ENCODE measurements at places on chromosomes 3 and 15.

DNA sequence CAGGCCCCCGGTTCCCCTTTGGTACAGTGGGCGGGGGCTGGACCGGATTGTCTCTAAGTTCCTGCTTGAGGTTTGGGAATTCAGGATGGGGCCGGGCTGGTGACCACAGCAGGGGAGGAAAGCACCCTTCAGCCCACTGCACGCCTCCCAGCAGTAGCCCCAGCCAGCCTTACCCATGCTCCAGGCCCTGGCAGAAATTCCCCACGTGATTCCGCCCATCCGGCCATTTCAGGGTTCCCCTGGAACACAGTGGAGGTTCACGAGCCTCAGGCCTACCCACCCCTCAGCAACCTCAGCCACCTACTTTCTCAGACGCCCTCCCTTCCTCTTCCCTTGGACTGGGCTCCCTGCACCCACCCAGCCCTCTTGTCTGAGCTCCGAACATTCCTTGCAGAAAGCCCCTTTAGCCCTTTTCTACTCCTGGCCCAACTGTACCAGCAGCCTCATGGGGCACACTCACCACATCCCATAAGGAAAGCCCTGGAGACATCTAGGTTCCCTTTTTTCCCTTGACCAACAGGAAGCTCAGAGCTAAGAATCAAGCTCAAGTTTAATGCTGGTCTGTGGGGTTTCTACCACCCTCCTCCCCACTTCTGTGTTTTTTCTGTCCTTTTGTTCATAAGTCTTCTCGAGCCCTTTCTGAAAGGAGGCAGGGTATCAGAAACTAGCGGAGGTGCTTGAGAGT lies 11.5 kb downstream of the ALS2CL start:
- no peak for DNase-seq

DNA sequence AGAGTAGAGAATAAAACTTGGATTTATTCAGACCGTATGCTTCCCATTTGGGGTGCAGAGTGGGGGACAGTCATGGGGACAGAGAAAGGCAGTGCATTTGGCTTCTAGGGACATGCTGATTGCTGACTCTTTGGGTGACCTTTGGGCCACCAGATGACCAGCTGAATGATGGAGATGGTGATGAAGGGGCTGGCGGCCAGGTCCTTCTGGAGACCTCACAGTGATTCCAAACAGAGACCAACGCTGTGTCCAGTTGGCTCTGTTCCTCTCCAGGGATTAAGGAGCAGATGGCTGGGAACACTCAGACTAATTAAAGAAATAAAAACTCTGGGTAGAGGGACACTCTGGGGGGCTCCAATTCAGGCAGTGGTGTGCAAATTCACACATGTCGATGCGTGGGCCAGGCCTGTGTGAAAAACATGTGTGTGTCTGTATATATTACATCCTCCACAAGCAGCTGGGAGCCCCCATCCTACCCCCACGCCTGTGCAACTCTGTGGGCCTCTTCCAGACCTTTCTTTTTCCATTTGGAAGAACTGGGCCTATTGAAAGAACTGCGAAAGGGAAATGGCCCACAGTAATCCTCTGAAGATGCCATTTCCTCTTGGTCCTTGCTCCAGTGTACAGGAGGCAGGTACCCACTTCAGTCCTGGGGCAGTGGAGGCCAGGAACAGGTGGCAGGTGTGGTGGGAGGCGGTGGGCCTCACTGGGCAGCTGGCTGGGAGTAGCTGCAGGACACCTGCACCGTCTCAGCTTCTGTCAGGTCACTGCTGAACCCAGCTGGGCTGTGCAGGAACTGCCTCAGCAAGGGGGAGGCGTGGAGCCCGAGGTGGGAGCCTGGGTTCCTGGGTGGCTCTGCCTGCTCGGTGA lies 8.9 kb downstream of the XIRP1 start:
- no peak for DNase-seq

GRCh38 chr3:58178528-58179234 lies 32.1 kb downstream of the DNASE1L3 start:
- DNase-seq = no peak

DNA sequence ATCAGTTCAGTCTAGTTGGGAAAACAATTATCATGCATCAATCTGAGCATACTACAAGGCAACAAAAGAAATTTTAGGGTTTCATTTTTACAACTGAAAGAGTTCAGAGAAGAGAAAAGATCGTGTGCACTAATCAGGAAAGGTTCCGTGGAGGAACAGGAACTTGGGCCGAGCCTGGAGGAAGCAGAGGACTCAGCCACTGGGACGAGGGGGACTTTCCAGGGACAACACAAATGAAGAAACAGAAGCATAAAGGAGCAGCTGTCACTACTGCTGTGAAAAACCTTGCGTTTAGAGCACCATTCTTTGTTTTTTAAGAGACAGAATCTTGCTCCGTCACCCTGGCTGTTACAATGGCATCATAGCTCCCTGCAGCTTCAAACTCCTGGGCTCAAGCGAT lies 60.5 kb downstream of the MYO1E start:
- no peak for DNase-seq

- no peak for DNase-seq
Observed at GRCh38 chr3:42547401-42547945, 34.3 kb downstream of the SEC22C start.

GRCh38 chr3:37297459-37297858 lies 123.1 kb upstream of the LRRFIP2 start:
- no peak for DNase-seq

GRCh38 chr3:117133066-117133465 lies 423.5 kb downstream of the TUSC7 start:
- DNase-seq = no peak

DNA sequence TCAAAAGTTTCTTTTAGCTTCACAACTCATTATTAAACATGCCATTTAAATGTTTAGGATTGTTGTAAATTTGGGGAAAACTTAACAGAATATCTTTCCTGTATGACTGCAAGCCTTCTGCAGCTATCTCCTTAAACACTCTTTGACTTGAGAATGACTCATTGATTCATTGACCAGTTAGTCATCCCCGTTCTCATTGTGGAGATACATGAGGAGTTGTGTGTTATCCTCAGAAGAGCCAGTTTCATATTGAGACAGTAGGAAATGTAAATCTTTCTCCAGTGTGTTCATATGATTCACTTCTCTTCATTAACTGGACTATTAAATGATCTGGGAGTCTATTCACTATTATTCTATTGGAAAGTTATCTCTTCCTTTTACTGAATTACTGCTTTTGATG lies 83.0 kb downstream of the CRYGS start:
- DNase-seq = no peak

DNA sequence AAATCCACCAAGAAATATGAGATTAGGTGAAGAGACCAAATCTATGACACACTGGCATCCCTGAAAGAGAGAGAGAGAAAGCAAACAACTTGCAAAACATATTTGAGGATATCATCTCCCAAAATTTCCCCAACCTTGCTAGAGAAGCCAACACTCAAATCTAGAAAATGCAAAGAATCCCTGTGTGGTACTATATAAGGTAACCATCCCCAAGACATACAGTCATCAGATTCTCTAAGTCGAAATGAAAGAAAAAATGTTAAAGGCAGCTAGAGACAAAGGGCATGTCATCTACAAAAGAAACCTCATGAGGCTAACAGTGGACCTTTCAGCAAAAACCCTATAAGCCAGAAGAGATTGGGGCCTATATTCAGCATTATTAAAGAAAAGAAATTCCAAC lies 622.1 kb upstream of the LMCD1 start:
- no peak for DNase-seq

DNA sequence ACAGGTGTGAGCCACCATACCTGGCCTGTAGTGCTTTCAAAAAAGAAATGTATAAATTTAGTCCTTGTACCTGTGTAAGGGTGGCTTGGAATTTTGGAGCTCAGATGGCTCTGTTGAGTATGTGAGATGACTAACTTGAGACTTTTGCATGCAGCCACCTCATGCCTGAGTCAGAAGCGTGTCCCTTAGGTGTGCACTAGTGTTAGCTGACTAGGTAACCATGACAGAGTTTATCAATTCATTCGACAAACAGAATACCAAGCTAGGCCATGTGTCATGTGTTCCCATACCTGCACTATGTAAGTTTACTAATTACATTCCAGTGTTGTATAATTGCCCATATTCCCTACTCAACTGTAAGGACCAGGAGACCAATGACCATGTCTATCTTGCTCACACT lies 4.0 kb upstream of the ZNF639 start:
- DNase-seq = no peak

GRCh38 chr3:42080453-42080872 lies 10.7 kb upstream of the TRAK1 start:
- DNase-seq = peak; percentile 11

GRCh38 chr3:183812761-183813445 lies 12.5 kb downstream of the MAP6D1 start:
- no peak for DNase-seq

DNA sequence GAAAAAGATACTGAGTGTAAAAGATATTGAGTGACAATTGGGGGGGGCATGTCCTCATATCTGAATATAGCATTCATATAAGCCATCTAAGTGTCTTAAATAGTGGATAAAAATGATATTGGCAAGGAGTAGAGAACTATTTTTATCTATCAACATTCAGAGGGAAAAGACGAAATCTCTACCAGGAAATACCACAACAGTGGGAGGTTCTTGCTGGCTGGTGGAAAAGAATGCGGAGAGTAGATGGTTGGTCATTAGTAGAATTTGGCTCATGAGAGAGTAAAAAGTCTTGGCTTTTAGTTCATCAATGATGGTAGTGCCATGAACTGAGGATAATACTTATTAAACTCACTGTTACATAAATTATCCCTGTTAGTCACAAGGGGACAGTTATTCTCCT lies 4.8 kb upstream of the TCF12 start:
- no peak for DNase-seq

DNA sequence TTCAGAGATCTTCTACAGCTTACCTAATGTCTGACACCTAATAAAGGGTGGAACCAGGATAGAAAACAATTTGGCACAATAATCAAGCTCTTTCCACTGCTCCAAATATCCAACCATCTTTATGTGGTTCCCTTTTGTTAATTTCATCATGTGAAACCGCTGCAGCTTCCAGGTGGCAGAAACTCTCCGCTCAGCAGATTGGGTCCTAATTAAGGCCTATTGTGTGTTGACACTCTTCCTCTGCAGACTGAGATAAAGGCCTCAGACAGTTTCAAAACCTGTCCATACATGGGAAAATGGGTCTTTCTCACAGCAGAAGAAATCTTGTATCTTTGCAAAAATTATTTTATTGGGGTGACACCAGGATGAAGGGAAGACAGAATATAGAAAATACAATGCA lies 1002.4 kb upstream of the SEMA6D start:
- no peak for DNase-seq

GRCh38 chr3:170346481-170347392 lies 10.8 kb upstream of the SKIL start:
- peak; percentile 53 for DNase-seq

- no peak for DNase-seq
Observed at GRCh38 chr3:42600958-42601675, 631 bp downstream of the NKTR start.
